ENCODE measurements at places on chromosomes 5 and 9.

DNA sequence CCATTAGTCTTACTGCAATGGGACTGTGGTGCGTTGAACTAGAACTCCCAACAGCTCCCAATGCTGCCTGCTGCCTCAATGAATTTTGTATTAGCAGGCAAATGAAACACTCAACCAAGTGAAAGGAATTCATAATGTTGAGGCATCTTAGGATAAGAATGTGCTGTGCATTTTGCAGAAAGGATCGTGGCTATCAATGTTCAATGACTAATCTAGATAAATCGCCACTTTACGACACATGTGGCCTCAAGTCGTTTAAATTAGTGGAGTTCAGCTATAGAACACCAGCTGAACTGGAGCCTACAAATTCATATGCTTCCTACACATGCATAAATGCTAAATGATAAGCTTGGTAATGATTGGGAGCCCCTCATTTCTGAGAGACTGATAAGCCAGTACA is 318.4 kb downstream of the PSAT1 start:
- H3K36me3 ChIP-seq: no peaks in the 10 kb centered on the region
- no peak for DNase-seq
- H3K4me1 ChIP-seq: peaks cover 6% of the 10 kb centered on the region
- no peaks in the 10 kb centered on the region for H3K27me3 ChIP-seq

DNA sequence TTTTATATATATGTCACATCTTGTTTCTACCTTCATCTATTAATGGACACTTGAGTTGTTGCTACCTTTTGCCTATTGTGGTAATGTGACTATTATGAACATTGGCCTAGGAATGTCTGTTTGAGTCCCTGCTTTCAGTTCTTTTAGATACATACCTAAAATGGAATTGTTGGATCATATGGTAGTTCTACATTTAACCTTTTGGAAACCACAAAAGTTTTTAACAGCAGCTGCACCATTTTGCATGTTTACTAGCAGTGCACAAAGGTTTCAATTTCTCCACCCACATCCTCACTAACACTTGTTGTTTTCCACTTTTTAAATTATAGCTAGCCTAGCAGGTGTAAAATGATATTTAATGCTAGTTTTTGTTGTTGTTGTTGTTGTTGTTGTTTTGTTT is 88.4 kb downstream of the GALNT10 start:
- no peaks in the 10 kb centered on the region for H3K36me3 ChIP-seq
- H3K27ac ChIP-seq: no peak overlapping the region
- H3K4me3 ChIP-seq: no peak overlapping the region
- no peaks in the 10 kb centered on the region for H3K4me1 ChIP-seq
- no peak for DNase-seq

- no peaks in the 10 kb centered on the region for H3K27me3 ChIP-seq
- H3K4me3 ChIP-seq: no peak overlapping the region
These were observed 12.0 kb downstream of the ZNF622 start for GRCh38 chr5:16453609-16454008.

- H3K27me3 ChIP-seq: no peaks in the 10 kb centered on the region
- peaks cover 12% of the 10 kb centered on the region for H3K4me1 ChIP-seq
- DNase-seq: no peak
- H3K4me3 ChIP-seq: no peak overlapping the region
These were observed 109.6 kb upstream of the KCNN2 start for GRCh38 chr5:114252226-114252625.

DNA sequence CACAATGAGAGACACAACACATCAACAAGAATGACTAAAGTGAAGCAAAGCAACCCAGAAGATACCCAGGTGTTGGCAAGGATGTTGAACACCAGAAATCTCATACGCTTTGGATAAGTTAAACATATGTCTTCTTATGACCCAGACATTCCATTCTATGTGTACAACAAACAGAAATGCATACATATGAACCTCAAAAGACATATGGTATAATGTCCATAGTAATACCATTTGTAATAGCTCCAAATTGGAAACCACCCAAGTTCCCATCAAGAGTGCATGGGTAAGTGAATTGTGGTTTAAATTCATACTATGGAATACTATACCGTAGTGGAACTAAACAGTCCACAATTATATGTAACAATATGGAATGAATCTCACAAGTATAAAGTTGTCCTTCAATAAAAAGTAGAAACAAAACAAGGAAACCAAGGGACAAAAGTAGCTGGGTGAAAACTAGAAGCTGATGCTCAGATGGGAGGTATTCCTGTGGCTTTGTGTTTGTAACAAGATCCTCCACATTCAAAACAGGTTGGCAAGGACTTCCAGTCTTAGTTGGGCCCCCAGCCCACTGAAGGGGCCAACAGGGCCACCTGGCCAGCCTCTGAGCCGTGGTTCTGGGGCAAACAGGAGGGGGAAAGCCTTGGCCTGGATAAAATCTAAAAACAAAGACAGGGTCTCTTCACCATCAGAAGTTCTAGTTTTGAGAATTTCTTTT is 171.8 kb upstream of the PITX1 start:
- DNase-seq: no peak
- no peak overlapping the region for H3K4me3 ChIP-seq
- H3K36me3 ChIP-seq: no peaks in the 10 kb centered on the region
- H3K27ac ChIP-seq: no peak overlapping the region
- H3K27me3 ChIP-seq: peaks cover 5% of the 10 kb centered on the region

DNA sequence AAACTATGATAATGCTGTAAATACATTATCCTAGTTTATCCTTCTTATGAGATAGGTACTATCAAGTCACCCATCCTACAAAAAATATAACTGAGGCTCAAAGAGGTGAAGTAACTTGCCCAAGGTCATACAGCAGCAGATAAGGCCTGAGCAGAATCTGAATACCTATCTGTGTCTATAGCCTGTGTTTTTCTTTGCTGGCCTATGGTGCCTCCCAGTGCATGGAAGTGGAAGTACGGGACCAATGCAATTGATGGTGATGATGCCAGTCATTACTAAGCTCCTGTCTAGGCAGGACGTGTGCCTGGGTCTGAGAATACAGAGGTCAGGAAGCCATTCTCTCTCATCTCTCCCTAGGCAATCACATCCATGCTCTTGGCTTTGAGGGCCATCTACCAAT is 67.8 kb downstream of the FAT2 start:
- H3K27ac ChIP-seq: no peak overlapping the region
- DNase-seq: peak; percentile 62
- no peak overlapping the region for H3K4me3 ChIP-seq
- no peaks in the 10 kb centered on the region for H3K4me1 ChIP-seq
- no peaks in the 10 kb centered on the region for H3K36me3 ChIP-seq

All from neural progenitor cell (in vitro differentiated cells).